ENCODE measurements at places on chromosomes 3 and 15.
A peak's percentile ranks its signal among the peaks of the same experiment; 100 is the strongest.

- no peak for ATAC-seq
These were observed 29.2 kb upstream of the SV2B start for GRCh38 chr15:91070872-91071271.

GRCh38 chr3:10623578-10624275 lies 118.3 kb upstream of the ATP2B2 start:
- no peak for ATAC-seq

DNA sequence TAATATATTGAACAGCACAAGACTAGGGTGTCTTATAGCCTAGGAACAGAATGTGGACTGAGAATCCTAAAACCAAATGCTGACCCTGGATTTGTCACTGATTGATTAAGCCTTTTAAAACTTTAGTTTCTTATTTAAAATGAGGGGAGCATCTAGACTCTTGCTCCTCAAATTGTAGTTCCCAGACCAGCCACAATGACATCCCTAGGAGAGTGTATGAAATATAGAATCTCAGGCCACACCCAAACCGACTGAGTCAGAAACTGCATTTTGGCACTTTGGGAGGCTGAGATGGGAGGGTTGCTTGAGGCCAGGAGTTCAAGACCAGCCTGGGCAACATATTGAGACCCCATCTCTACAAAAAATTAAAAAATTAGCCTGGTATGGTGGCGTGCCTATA lies 287.8 kb upstream of the UMPS start:
- ATAC-seq, result no peak

DNA sequence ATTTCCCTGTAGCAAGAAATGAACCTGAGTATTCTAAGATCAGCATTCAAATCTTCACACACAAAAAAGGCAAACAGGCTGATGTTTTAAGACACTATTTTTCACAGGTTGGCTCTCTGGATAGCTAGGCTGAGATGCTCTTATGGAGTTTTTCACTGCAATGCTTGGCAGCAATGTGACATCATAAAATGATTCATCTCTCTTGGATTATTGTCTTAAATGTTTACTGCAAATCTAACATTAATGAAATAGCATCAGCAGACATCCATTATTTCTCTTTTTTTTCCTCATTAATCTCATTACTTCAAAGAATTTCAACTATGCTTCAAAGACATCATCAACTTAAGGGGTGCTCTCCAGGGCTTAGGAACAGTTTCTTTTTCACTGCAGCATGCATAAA lies 23.6 kb upstream of the SSUH2 start:
- no peak for ATAC-seq

DNA sequence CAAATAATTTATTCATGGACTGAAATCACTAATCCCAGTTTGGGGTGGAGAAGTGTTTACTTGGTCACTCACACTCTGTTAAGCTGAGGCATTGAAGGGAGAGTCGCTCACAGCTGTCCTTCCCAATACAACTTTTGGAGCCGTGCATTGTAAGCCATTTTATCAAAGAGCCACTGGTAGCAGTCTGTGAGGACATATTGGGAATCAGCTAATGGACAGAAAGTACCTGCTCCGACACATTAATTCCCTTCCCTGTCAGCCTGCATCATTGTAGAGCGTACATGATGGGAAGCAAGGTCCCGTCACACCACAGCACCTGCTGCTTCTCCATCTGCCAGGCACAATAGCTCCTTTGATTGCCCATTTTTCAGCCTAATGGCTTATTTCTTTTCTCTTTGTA lies 643.2 kb downstream of the SQOR start:
- ATAC-seq, result peak; percentile 84

GRCh38 chr3:45553469-45553974 lies 41.0 kb upstream of the LIMD1 start:
- ATAC-seq, result no peak

DNA sequence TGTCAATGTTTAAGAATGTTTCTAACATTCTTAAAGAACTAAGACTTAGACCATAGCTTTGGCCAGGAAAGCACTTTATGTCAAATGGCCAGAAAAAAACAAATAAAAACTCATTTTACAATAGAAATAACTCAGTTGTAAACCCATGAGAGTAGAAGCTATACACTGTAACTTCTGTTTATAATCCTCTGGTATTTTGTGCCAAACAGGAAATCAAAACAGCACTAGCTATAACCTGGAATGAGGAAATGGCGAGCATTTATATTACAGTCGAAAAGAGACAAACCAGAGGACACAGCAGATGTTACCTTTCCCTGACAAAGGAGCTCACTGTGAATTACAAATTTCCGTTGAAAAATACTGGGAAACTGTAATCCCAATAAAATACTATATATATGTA lies 10.3 kb downstream of the GK5 start:
- no peak for ATAC-seq
